ENCODE measurements at places on chromosomes 11 and 22. TPM values are rescaled to one million over a fixed set of nuclear protein-coding genes. Genes with fewer than 3 reads are reported as not detected.
A peak's percentile ranks its signal among the peaks of the same experiment; 100 is the strongest.

- DNase-seq, result no peak
Observed at GRCh38 chr22:45799291-45799690, 127.7 kb downstream of the ATXN10 start.

DNA sequence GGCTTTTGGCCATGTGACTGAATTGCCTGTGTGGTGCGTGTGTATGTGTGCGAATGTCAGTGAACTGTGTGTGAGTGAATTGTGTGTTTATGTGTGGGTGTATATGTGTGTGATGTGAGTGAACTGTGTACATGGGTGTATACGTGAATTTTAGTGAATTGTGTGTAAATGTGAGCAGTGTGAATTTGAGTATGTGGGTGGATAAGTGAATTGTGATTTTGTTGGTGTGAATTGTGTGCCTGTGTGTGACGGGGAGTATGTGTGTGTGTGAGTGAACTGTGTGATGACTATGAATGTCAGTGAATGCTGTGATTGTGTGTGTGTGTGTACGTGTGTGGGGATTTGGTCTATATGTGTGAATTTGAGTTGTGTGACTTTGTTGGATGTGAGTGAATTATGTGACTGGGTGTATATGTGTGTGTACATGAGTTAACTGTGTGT lies 3.5 kb downstream of the DDTL start:
- DNase-seq, result no peak

INPP5J gene
- 0.81 TPM for total RNA-seq

RASD2 gene
- total RNA-seq, result not detected

OR10A2 gene
- not detected for total RNA-seq

DNA sequence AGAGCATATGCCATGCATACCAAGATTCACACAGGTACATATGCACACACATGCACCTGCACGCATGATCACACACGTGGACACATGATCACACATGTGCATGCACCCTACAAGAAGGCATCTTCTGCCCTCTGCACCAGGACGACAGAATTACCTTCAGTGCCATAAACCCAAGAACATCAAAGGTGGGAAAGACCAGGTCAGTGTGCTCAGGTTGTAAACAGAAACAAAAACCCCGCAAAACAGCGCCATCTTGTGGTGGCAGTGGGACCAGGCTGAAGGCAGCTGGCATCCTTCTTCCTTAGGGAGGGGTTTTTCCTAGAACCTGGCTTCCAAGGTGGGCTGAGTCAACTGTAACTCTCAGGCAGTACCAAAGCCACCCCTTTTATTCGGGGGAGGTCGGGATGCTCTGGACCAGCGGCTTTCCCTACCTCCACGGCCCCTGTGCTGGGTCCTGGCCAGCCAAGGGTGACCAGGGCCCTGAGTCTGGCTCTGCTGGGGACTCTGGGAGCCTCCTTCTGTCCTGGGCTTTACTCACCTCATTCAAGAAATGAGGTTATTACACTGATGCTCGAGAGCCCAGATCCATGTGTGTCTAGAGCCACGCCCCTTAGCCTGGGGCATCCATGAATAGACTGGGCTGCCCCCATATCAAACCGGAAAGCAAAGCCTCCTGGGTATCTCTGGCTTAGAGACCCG lies 69.4 kb upstream of the FGF3 start:
- peak; percentile 63 for DNase-seq

Measured in naive thymus-derived CD4-positive, alpha-beta T cell (primary cell).